ENCODE measurements at places on chromosomes 4 and X.

DNA sequence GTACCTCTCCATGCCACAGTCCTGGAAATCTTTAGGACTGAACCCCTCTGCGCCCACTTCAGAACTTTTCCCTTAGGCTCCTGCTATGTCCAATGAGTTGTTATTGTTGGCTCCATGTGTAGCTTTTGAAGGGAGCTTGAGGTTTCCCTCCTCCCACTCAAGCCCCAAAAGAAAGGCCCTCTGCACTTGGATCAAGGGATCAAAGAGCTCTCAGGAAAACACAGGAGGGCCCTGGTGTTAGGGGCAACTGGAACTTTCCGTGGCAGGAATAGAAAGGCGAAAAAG is 135.0 kb downstream of the RASL11B start:
- no peak for DNase-seq

DNA sequence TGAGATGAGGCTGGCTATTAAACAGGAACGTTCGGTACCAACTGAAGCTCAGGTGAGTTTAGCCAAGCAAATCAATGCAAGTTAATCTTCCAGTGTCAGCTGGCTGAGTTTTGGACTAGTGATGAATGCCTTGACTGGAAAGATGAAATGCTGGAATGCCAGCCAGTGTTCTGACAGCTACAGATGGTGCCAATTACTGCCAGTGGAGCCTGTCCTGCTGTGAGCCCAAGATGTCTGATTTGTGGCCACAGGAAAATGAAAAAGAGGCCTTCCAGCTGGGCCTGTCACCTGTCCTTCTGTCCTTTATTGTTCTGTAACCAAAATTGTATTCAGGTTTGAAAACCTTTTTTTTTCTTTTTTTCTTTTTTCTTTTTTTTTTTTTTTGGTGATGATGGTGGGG is 223.1 kb downstream of the AFF2 start:
- DNase-seq: no peak

DNA sequence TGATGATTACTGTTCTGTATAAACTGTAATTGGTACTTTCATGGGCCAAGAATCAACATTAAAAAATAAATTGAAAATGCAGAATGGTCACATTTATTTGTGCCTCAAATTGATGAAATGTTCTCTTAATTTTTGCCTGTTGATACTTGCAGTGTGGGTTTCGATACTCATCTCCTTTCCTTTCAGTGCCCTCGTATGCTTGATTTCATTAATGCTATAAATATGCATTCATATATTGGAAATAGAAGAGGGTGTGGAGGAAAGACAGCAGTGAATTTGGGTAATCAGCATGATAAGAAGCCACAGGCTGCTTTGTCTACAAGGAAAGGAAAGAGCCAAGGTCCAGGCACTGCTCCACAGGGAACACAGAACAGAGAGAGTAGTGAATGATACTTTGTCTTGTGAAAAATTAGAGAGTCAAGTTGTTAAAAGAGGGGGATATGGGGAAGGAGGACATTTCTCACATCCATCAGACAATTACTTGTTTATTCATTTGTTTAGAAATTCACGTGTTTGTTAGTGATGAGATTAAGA is 1.0 kb upstream of the DDX60 start:
- no peak for DNase-seq

- no peak for DNase-seq
Measured at GRCh38 chr4:74932832-74933561, at the start of gene PARM1. Gene PARM1, plus strand, starts transcription at chr4:74933116. Its CDS starts 212 bp downstream, at chr4:74933328.

DNA sequence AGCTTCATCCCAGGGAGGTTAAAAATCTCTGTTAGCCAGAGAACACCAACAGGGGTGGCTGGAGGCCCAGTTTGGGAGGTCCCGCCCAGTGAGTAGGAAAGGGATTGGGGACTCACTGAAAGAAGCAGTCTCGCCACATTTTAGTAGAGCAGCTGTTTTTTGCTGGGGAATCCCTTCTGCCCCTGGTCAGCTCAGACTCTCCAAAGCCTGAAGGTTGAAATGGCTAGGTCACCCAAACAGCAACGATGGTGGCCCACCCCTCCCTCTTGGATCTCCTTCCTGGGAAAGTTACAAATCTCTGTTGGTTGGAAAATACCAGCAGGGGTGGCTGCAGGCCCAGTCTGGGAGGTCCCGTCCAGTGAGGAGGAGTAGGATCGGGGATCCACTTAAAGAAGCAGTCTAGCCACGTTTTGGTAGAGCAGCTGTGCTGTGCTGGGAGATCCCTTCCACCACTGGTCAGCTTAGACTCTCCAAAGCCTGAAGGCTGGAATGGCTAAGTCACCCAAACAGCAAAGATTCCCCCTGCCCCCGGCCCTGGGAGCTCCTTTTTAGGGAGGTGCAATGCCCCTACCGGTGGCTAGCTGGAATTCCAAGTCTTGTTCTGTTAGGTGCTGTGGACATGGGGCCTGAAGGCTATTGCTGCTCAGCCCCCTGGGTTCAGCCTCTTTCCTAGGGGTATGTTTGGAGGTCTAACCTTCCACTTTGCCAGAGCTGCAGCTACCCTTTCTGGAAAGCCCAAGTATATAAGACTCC is 40.0 kb upstream of the TEX13A start:
- no peak for DNase-seq

GRCh38 chrX:16828124-16828908 is 41.8 kb downstream of the RBBP7 start:
- DNase-seq: no peak

DNA sequence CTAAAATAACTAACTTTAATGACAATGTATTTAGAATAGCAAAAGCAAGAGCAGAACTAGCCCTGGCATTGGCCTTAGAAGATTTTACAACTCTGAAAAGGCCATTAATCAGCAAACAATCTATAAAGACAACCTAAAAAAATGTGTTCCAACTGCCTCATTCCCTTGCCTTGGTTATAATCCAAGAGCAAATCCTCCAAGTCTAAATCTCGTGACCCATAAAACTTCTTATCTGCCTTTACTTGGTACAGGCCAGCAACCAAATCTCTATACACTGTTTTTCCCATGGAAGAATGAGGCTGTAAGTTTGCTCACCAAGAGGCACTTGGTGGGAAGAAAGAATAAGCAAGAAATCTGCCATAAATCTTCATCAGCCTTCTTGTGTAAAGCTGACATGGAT is 175.3 kb upstream of the MID1 start:
- DNase-seq: no peak
